H9 (cell line): ENCODE measurements at places on chromosomes 7 and 10.

DNA sequence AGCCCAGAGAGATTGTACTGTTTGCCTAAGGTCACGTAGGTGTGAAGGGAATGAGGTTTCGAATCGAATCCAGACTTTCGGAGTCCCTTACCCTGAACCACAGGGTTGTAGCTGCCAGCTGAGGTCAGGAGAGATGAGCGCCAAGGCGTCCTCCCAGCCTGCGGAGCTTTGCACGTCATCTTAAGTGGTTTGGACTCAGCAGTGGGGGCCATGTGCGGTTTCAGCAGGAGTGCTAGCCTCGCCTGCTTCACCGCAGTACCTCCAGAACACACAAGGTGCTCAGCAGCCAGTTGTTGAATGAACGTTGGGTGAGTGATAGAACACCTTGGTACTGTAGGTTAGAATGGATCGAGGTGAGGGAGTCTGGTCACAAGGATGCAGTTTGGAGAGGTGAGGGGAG is 74.9 kb upstream of the PPIF start:
- no peaks in the 10 kb centered on the region for H3K27me3 ChIP-seq
- DNase-seq, result no peak
- H3K4me1 ChIP-seq, result no peaks in the 10 kb centered on the region; the same call in 1 of the 2 replicates
- no peak overlapping the region for H3K4me3 ChIP-seq
- H3K27ac ChIP-seq, result no peak overlapping the region

DNA sequence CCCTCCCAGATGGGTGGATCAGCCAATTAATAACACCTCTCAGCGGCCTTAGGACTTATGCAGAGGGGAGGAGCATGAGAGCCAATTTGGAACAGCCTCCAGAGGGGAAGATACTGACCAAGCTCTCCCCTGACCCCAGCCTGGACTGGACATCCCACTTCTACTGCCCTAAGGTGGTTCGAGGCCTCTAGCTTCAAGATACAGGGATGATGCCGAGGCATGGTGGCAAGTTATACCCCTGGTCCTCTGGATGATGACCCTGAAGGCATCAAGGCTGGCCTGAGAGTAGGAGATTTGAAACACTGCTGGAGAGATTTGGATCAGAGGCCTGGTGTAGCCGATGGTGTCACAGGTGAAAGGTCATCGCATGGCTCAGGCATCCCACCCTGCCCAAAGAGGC is 3.2 kb downstream of the CDH23 start:
- H3K4me3 ChIP-seq, result no peak overlapping the region
- H3K4me1 ChIP-seq, result peaks cover 3% of the 10 kb centered on the region; the same call in 1 of the 2 replicates

GRCh38 chr10:98517672-98518071 is 70.9 kb upstream of the HPS1 start:
- H3K4me3 ChIP-seq, result no peak overlapping the region
- no peak for DNase-seq

- peaks cover 9% of the 10 kb centered on the region; the same call in 1 of the 2 replicates for H3K36me3 ChIP-seq
- H3K4me1 ChIP-seq, result no peaks in the 10 kb centered on the region
- peak overlapping the region; percentile 96 for H3K4me3 ChIP-seq
- DNase-seq, result no peak
These were observed 818 bp upstream of the SUPV3L1 start for GRCh38 chr10:69179089-69179742.

DNA sequence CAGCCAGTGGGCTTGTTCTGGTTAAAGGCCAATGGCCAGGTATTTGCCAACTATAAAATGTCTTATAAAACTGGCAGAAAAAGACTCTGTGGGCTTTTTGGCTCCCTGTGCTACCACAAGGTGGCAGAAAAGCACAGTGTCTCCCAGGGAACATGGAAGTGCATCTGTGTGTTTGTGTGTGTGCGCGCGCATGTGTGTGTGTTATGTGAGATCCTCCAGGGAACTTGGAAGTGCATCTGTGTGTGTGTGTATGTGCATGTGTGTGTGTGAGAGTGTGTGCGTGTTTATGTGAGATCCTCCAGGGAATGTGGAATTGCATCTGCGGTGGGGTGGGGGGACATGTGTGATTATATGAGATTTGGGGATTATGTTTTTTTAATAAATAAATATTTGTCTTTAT is 30.2 kb upstream of the ABI1 start:
- H3K36me3 ChIP-seq, result peaks cover 7% of the 10 kb centered on the region
- no peaks in the 10 kb centered on the region for H3K4me1 ChIP-seq
- peak; percentile 72 for DNase-seq
- no peak overlapping the region for H3K27ac ChIP-seq
- no peak overlapping the region for H3K4me3 ChIP-seq
- no peaks in the 10 kb centered on the region for H3K27me3 ChIP-seq

- no peaks in the 10 kb centered on the region for H3K36me3 ChIP-seq
- H3K27me3 ChIP-seq, result no peaks in the 10 kb centered on the region
- no peak overlapping the region for H3K4me3 ChIP-seq
- DNase-seq, result no peak
- no peak overlapping the region for H3K27ac ChIP-seq
These were observed 6.3 kb downstream of the MYO1G start for GRCh38 chr7:44972562-44972961.

DNA sequence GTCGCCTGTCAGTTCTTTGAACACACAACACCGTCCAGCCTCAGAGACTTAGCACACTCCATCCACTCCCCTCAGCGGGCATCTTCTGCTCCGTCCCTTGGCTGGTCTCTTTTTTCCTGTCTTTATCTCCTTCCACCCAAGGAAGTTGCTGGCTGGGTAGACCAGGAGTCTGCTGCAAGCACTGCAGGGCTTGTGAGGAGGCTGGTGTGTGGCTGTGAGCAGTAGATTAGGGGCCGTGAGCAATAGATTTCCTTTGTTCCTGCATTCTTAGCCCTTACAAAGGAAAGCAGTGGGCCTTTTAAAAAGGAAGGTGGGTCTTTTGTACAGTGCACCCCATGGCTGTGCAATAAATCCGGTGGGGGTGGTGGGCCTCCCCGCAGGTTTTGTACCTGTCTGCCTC is 100.3 kb upstream of the BTBD16 start:
- H3K27ac ChIP-seq, result no peak overlapping the region
- no peaks in the 10 kb centered on the region for H3K27me3 ChIP-seq
- peak overlapping the region; percentile 33; the same call in 2 of the 3 replicates for H3K4me3 ChIP-seq
- no peak for DNase-seq
